ENCODE measurements at places on chromosomes 16 and 17.

DNA sequence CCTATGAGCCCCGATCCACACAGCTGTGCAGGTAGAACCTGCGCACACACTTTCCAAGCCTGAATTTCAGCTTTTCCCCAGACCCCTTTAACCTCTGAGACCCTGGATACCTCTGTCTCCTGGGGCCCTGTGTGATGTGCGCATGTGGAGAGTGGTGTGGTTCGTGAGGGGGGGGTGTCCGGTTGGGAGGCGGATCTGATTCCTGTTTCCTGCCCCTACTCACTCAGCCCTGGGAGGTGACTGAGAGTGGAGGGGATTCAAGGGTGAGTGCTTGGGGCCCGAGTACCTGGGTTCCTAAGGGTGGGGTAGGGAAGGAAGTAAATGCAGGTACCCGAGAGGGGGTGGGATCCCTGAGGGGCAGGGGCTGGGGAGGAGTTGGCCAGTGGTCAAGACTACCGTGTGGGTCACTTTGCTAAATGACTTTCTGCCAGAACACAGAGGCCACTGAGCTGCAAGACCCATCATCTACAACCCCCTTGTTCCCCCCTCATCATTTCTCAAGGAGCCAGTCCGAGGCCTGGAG, 621 bp downstream of the ARHGEF15 start:
- DNase-seq, result no peak

- DNase-seq, result no peak
Measured at GRCh38 chr17:68955181-68955841, at the start of gene ABCA8. ABCA8 (minus strand) TSS chr17:68955392; CDS start chr17:68942034, 13,358 bp downstream.

- no peak for DNase-seq
Measured at GRCh38 chr16:22623351-22623781, 112.7 kb downstream of the NPIPB5 start.

DNA sequence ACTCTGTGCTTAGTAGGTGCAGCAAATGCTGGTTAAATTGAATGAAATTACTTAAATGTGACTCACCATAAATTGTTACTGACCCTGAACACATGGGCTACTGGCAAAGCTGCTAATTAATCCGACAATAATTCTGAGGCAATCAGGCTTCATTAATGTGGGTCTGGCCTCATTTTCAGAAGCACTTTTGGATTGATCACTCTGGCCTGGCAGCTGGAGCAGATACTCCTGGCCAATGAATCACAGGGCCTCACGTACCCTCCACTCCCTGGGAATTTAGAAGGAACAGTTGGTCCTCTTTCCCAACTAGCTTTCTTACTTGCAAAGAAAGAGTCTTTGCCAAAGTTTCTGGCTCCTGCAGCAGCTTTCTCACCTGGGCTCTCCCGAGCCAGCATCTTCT, 162.0 kb upstream of the ZKSCAN2 start:
- DNase-seq, result no peak

GRCh38 chr16:86405319-86405718, 105.0 kb upstream of the FOXF1 start:
- DNase-seq, result no peak

DNA sequence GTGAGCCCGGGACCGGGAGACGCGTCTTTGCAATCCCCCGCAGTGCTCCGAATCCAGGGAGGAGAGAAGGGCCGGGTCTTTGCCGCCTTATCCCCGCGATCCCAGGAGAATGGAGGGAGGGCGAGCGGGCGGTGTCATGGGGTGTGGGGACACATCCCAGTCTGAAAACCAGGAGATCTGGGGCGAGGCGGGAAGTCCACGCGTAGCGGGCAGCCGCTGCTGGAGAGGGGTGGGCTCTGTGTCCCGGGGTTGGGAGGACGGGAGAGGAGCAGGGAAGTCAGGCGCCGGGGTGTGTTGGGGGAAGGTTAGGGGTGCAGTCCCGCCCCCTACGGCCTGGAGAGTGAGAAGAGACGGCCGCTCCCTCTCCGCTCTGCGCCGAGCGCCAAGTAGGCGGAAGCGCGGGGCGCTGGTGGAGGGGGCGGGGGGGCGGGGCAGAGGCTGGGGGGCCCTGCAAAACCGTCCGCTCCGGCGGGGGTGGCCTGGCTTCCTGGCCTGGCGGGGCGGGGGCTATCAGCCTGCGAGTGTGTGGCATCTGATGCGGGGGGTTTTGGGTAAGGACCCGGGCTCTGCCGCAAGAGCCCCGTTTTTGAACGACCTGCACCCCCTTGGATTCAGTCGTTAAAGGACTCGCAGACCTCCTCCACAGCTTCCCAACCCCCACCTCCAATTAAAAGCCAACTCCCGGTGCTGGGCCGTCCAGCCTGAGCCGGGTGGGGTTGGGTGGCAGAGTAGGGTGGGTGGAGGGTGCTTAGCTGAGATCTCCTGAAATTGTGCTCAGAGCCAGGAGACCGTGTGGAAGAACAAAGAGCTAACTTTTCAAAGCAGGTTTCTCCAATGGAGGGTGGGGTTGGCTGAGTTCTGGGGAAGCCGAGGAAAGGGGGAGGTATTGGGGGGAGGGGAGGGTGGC, 654 bp downstream of the LASP1 start:
- no peak for DNase-seq

DNA sequence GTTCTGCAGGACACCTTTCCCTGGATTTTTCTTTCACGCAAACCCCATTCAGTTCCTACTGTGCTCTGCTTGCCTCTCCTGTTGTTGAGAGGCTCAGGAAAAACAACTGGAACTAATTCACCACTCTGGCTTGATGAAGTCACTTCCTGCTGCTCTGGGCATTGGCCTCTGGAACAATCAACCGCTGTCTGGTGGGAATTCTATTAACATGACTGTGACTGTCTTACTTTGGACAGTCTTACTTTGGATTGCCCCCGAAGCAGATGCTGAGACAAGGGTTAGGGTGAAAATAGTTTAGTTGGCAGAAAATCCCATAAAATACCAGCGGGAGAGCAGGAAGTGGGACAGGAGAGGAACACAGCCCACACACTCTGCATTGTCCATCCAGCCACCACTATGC, 90.0 kb upstream of the HSBP1 start:
- DNase-seq, result no peak

GRCh38 chr17:63918305-63918704, 334 bp downstream of the GH1 start:
- no peak for DNase-seq

DNA sequence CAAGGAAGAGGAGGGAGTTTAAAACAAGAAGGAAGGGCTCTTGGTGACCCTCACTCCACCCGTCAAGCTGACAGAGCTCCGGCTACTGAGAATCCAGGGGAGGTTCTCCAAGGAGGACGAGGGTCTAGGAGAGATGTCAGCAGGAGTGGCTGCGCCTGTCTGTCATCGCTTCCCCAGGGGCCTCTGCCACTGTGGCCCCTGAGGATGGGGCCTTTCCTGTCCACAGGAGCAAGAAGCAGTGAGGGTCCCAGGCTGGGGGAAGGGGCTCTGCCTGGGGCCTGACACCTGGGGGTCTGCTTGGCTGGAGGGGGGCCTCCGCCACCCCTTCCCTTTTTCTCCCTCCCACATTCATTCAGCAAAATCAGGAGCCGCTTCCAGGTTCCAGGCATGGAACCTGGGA, 66.5 kb upstream of the TNRC6C start:
- DNase-seq, result no peak

GRCh38 chr17:72264682-72265405, 144.0 kb downstream of the SOX9 start:
- DNase-seq, result no peak

GRCh38 chr17:49703557-49704277, 4.0 kb downstream of the SLC35B1 start:
- DNase-seq, result no peak

DNA sequence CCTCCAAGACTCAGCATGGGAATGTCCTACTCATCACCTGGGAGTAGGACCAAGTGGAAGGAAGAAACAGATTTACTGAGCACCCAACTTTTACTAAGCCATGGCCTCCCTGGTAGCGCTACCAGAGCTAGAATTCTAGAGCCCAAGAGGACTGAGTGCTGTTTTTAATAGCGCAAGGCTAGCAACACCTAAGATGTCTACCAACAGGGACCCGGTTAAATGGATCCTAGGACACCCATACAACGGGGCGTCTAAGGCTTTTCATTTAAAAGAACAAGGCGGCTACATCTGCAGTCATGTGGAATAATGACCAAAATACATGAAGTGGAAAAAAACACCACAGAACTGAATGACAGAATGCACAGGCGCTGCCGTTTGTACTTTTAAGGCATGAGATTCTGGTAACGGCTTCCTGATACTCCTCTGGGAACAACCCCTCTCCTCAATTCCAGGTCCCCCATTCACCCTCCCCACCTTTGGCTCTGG, 5.1 kb downstream of the GGA2 start:
- DNase-seq, result no peak

- DNase-seq, result no peak
Measured at GRCh38 chr17:77615703-77616253, 342.7 kb upstream of the TNRC6C start.

- no peak for DNase-seq
Measured at GRCh38 chr17:73342541-73343167, 30.9 kb upstream of the CDC42EP4 start.

GRCh38 chr17:75518201-75518600, 1.9 kb downstream of the TSEN54 start:
- DNase-seq, result no peak

DNA sequence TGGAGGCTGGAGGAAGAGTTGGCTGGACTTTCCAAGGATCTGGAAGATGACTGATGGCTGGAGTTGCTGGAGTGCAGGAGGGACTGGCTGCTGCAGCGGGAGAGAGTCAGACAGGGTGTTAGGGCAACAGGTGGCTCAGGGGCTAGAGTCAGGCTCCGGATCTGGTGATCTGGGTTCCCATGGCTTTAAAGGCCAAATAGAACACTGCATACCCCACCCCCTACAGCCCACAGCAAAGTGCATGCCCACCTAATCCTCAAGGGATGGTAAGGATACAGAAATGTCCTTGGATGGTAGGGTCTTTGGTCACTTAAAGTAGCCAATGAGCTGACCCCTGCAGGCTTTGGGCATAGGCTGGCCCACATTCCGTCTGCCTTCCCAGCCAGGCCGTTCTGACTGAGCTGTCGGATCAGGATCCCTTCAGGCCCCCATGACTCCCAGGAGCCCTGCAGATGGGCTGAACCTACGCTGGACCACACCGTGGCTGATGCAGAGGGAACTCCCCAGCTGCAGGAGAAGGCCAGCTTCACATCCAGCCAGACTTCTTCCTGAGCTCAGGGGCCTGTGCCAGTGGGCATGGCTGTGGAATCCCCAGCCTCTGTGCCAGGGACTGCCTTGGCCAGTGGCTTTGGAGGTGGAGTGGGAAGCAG, 13.9 kb downstream of the TNS4 start:
- DNase-seq, result no peak

- DNase-seq, result no peak
Measured at GRCh38 chr16:5905935-5906334, 808.3 kb upstream of the EEF2KMT start.

DNA sequence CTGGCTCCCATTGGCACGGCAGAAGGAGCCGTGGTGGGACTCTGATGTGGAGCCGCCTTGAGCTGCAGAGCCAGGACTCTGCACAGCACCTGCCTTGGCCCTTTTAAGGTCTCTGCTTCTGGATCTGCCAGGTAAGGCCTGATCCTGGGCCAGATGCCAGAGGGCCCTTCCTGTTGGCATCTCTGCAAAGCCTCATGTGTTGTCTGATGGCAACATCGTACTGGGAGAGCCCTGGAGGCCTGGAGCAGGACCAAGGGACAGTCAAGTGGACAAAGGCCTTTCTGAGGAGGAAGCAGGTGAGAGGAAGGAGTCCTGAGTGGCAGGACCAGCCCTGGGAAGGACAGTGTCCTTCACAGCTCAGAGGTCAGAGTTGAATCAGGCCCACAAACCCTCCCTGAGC, 26.1 kb downstream of the SOCS1 start:
- no peak for DNase-seq

DNA sequence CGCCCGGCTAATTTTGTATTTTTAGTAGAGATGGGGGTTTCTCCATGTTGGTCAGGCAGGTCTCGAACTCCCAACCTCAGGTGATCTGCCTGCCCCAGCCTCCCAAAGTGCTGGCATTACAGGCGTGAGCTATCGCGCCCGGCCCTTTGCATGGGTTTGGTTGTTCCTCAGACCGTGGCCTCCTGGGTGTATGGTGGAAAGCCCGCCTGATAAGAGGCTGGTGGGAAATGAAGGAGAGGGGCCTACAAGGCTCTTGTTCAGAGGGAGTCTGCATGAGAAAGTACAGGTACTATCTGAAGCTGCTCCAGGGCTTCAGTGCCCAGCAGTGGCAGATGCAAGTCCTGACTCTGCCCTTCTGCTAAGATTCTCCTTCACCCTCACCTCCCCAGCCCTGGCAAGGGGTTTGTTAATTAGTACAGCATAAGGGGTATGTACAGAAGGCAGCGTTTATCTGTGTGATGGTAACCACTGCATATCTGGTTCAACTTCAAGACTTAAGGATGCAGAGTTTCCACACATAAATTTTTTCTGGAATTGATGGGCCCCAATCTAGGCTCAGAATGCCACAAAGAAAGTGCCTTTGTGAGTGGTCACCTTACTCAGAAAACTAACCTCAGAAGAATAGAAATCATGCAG, 24.2 kb downstream of the GRB7 start:
- no peak for DNase-seq

- DNase-seq, result no peak
Measured at GRCh38 chr16:794091-794822, 5.8 kb downstream of the CHTF18 start.

DNA sequence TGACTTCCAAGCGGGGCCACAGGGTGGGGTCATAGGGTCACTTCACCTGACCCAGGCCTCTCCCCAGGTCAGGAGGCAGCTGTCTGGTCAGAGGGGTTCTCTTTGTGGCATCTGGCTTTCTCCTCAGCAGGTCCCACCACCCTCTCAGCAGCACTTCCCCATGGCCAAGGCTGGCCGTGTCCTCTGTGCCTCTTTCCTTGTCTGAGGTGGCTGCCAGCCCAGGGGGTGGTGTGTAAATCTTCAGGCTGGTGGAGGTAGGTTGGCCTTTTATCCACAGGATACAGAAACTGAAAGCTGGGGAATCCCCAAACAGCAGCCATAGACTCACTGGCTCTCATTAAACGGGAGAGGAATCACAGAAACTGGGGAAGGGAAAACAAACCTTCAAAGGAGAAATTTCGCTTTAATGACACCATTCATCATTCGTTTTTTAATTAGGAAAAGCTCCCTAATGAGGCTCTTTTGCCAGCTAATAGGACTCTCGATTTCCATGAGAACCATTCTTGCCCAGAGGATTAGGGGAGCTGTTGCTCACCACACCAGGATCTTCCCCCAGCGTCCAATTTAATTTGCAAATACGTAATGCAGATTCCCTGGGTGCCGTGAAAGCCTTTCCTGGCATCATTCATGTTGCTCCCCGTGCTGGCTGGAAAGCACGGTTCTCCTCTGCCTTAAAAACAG, 18.0 kb downstream of the C17orf75 start:
- DNase-seq, result no peak

DNA sequence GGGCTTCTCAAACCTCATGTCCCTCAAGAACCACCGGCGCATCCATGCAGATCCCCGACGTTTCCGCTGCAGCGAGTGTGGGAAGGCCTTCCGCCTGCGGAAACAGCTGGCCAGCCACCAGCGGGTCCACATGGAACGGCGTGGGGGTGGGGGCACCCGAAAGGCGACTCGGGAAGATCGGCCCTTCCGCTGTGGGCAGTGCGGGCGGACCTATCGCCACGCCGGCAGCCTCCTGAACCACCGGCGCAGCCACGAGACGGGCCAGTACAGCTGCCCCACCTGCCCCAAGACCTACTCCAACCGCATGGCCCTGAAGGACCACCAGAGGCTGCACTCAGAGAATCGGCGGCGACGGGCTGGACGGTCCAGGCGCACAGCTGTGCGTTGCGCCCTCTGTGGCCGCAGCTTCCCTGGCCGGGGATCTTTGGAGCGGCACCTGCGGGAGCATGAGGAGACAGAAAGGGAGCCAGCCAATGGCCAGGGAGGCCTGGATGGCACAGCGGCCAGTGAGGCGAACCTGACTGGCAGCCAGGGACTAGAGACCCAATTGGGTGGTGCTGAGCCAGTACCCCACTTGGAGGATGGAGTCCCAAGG, 5.9 kb downstream of the ZNF646 start:
- DNase-seq, result no peak

GRCh38 chr16:79618692-79619050, 18.1 kb upstream of the MAF start:
- DNase-seq, result no peak

Data from activated CD4-positive, alpha-beta T cell treated with anti-CD3 and anti-CD28 coated beads for 24 hours (primary cell).